ENCODE measurements at places on chromosomes 4 and X. TPM values are rescaled to one million over a fixed set of nuclear protein-coding genes. Genes with fewer than 3 reads are reported as not detected.

Gene BEX1
- not detected for total RNA-seq

Gene PPEF2
- not detected for total RNA-seq

Gene USP17L27
- not detected for total RNA-seq

DNA sequence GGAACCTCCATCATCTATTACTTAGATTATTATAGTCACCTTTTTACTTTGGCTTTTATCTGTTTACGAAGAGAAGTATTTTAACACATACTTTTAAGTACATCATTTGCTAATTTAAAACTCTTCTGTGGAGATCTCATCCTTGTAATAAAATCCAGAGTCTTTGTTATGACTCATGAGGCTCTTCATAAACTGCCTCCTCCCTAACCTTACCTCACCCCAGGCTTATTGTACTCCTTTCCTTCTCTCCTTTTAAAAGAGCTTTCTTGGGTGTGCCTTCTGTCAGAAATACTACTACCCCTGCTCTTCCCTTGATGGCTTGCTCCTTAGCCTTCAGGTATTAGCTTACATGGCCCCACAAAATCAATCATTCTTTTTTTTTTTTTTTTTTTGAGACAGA, 6.6 kb downstream of the ARL9 start:
- DNase-seq, result no peak

- no peak for DNase-seq
These were observed 6.8 kb downstream of the IL9R start for GRCh38 chrX:156004256-156004655.

GRCh38 chrX:124194199-124194598, 138.3 kb upstream of the TEX13D start:
- no peak for DNase-seq

GRCh38 chr4:117434424-117434823, 349.0 kb upstream of the TRAM1L1 start:
- no peak for DNase-seq

DNA sequence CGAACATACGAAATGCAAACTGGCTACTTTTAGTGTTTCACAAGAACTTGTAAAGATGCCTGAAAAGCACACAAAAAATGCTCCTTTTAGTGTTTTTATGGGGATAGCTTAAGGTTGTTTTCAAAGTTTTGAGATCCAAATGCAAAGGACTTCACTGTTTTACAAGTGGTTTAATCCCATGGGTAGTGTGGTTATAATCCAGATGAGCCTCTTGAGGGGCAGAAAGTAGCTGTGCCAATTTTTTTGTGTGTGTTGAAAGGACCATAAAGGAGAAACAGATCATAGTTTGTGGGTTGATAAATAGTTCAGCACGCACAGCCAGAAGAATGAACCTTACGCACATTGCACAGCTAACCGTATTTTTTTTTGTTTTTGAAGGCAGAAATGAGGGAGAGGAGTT, 126.9 kb upstream of the GIMD1 start:
- no peak for DNase-seq

All from activated CD8-positive, alpha-beta memory T cell treated with anti-CD3 and anti-CD28 coated beads, Interleukin-2, amount 10 ng/mL, durations not matched to agents 7 days and 5 days (primary cell).